Iris pigment epithelial cell (primary cell): ENCODE measurements at places on chromosomes 7 and 10.

- peak; percentile 11 for DNase-seq
Observed at GRCh38 chr7:11579141-11579540, 252.9 kb downstream of the THSD7A start.

GRCh38 chr10:27450225-27450624 lies 53.9 kb upstream of the RAB18 start:
- no peak for DNase-seq

- no peak for DNase-seq
Observed at GRCh38 chr7:28891192-28891875, 66.8 kb downstream of the TRIL start.

DNA sequence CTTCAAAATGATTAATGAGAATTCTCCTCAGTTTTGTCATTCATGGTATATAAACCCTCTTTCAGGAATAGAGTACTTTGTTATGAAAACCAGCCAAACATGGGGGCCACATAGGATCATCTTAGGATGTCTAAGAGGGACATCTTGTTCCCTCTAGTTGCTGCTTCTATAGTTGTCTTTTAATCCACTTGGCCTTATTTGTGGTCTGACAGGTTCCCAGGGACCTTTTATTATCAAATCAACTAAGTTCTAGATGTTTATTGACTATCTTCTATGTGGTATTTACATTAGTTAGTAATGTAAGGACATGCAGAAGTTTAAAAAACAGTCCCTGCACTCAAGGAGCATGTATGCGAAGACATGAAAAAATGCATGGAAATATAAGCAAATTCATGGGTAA lies 1.6 kb upstream of the ZC3HAV1 start:
- DNase-seq = no peak

GRCh38 chr10:131891196-131891928 lies 9.4 kb upstream of the PPP2R2D start:
- DNase-seq = no peak

- no peak for DNase-seq
Observed at GRCh38 chr7:30268586-30268985, 15.8 kb upstream of the ZNRF2 start.

DNA sequence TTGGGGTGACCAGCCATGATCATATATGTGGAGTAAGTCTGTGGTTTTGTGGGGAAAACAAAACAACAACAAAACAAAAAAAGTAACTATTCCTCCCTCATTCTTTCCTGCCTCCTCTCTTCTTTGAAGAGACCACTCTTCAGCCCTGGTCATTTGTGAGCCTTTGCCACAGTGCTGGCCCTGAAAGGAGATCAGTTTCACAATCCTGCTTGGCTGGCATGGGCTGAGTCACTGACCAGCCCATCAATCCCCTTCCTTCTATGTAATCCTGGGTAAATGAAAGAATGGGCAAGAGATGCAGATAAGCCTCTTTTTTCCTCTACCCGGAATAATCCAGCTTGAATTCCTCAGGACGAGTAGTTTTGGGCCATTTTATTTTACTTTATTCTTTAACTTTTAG lies 13.6 kb downstream of the CSTF2T start:
- no peak for DNase-seq

GRCh38 chr7:46945328-46945727 lies 636.6 kb downstream of the TNS3 start:
- no peak for DNase-seq
